Fibroblast of upper back skin (primary cell): ENCODE measurements at places on chromosomes 5 and 9.

DNA sequence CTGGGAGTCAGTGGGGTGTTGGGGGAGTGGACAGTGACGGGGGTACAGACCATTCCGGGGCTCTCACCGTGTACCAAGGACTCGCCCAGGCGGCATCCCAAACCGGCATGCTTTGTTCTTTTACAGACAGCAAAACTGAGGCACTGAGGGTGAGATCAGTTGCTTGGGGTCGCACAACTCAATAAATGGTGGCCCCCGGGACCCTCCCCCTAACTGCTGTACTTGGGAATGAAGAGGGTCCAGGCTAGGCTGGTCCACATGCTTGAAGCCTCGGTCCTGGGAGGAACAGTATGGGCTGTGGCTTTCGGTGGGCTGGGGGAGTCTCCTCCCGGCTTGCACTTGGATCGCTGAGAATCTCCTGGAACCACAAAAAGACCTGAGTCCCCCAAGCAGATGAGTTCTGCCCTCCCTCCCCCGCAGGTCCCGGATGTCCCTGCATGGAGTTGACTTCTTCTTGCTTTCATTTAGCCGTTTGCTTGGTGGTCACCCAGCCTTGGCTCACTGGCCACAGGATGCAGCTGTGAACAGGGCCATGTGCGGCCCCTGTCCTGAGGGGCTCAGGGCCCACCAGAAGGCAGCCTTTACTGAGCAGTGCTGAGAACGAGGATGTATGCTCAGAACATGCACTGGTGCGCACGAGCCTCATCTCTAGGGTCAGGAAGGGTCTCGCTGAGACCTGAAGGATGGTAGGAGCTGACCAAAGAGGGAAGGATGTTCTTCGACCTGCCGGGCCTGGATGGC lies 4.2 kb downstream of the LAMC3 start:
- no peak for DNase-seq

- DNase-seq, result no peak
These were observed 61.2 kb downstream of the CMYA5 start for GRCh38 chr5:79750611-79751510.

- DNase-seq, result no peak
These were observed 251.0 kb downstream of the LRRC70 start for GRCh38 chr5:62829604-62829986.

GRCh38 chr5:101136454-101136853 lies 233.4 kb upstream of the ST8SIA4 start:
- DNase-seq, result no peak

- DNase-seq, result no peak
These were observed 333.7 kb downstream of the CWC27 start for GRCh38 chr5:65102371-65102975.

GRCh38 chr5:77871946-77872345 lies 95.8 kb upstream of the TBCA start:
- DNase-seq, result no peak

GRCh38 chr9:128026255-128026772 lies 40.8 kb downstream of the NAIF1 start:
- DNase-seq, result no peak

DNA sequence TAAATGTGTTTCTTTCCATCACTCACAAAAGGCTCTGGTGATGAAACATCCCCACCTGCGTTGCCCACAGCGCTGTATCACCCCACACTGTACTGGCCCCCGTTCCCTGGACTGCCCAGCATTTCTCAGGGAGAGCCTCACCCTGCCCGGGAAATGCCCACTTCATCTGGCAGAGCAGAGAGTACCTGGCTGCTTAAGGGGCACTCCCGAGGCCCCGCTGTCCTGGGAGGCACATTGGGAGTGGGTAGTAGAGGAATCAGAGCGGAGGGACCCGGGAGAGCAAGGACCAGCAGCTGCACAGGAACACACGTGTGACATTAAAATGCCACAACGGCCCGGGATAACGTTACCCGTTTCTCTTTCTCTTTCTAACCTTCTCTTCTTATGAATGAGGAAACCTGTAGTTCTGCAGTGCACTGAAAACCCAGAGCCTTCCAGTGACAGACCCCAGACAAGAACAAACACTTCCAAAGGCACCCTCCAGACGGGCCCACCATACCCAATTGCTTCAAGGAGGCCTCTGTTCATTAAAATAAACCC lies 110.0 kb downstream of the ROR2 start:
- no peak for DNase-seq

GRCh38 chr9:92657296-92658094 lies 12.4 kb downstream of the IPPK start:
- no peak for DNase-seq

- DNase-seq, result no peak
These were observed 3.3 kb upstream of the SLC6A3 start for GRCh38 chr5:1448511-1449011.

- no peak for DNase-seq
These were observed 205.1 kb downstream of the RAB3C start for GRCh38 chr5:58787987-58788386.

GRCh38 chr9:72775570-72775969 lies 177.3 kb downstream of the ALDH1A1 start:
- DNase-seq, result no peak

DNA sequence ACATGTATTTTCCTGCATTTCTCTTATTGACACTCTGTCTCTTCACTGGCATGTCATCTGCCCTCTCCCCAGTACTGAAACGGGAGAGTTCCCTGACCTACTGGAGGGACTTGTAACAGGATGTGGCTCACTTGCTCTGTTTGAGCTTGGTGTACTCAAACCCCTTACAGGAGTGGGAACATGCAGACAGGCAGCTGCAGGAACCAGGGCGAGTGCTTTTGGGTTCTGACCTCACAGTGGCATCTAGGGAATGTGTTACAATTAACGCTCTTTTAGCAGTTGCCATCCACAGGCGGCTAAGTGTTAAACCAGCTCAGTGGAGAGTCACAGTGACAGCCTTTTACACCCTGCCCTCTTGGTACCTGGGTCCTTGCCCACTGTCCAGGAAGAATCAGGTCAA lies 300.3 kb upstream of the GRAMD2B start:
- DNase-seq, result no peak

- DNase-seq, result no peak
These were observed 470 bp upstream of the SLC22A5 start for GRCh38 chr5:132369007-132369473.

DNA sequence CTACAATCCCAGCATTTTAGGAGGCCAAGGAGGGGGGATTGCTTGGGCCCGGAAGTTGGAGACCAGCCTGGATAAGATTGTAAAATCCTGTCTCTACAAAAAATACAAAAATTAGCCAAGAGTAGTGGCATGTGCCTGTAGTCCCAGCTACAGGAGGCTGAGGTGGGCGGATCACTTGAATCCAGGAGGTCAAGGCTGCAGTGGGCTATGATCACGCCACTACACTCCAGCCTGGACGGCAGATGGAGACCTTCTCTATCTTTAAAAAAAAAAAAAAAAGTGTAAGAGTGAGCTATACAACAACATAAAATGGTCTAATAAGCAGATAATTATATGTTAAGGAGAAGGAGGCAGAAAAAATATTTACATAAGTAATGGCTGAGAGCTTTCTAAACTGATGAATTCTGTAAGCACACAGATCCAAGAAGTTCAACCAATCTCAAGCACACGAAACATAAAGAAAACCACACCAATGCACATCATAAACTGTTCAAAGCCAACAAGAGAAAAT lies 23.0 kb downstream of the CDC14B start:
- no peak for DNase-seq

DNA sequence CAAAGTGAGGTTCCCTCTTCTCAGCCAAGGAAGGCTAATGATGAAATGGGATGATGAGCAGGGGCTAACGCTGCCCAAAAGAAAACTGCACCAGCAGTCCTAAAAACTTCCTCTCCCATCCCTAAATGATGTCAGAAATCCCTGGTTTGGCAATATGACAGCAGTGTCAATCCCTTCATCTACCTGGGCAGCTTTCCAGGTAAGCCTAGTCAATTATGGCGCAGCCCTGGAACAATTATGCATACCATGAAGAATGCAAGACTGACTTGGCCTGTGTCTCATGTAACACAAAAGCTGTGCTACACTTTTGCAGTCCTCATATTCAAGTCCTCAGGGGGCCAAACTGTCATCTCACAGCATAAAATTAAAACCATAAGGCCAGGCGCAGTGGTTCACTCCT lies 7.0 kb downstream of the DMGDH start:
- DNase-seq, result peak; percentile 54

DNA sequence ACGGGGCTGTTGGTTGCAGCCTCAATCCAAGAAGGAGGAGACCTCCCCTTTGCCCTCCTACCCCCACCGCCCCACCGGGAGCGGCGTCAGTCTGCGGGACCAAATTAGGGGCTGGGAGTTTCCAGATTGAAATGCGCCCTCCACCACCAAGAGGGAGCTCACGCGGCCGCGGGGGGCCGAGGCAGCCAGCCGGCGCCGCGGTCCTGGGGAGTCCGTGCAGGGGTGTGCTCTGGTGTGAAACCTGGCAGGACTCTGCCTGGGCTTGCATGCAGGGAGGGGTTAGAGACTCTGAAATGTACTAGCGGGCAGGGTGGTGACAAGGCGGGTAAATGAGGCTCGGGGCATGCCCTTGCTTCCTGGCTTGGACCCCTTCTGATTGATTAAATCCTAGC lies 989 bp upstream of the FBN2 start:
- DNase-seq, result peak; percentile 47

DNA sequence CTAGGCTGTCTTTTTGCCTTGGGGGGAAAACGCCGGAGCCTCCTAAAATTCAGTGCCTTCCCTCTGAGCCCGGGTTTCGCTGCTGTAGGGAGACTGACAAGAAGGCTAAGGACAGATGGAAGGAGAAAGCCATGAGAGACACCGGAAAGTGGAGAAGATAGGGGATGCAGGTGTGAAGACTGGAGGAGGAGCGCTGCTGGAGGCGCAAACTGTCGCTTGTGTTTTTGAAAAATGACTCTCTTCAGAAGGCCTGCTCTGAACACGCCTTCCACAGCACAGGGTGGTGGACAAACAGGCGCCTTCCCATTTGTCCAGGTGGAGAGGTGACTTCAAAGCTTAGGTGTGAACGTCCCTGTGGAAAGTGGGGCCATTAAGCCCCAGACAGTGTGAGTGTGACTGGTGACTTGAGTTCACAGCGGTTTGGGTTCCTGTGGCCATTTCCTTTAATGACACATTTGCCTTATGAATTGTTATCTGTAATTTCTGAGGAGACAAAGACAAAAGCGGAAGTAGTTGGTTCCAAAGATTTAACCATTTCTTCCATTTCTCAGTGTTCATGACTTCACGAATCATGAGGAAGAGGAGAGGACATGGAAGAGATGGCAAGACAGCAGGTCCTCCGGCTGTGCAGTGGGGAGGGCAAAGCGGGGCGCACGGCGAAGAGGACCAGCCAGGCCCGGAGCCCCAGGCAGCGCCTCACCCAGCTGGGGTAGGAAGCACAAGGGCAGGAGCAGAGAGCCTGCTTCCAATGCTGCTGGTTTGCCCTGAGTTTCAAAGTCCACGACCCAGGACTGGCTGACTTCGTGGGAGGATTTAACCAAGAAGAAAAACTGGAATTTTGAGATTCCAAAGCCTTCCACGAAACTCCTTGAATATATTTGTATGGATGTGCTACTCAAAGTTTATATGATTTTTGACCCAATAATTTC lies 27.8 kb upstream of the SEMA4D start:
- DNase-seq, result no peak

DNA sequence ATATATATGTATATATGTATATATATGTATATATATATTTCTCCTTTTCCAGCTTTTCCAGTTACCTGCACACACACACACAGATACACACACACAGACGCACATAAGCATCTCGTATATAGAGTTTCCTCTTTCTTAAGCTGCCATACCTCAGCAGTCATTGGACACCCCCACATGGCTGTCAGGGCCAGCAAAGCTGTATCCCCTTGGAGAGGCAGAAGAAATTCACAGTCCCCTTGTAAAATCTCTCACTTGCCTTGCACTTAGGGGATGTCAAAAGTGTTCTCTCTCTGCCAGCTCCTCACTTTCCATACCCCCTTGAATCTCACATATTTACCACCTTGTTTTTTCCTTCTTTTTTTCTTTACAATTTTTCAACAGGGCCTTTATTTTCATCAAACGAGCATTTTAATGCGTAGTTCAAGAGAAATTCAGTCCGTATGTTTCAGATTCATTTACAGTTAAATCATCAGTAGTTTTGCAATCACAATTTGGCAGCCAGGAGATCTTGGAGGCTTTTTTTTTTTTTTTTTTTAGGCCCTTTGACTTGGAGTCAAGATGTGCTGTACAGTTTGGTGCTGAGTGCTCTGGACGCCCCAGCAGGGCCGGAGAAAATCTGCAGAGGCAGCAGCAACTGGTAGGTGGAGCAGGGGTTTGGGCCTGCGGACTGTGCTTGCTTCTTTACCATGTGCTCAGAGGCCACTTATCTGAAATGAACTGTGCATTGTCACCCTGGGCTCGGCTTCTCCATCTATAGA lies 244.9 kb upstream of the KLF4 start:
- peak; percentile 94 for DNase-seq

DNA sequence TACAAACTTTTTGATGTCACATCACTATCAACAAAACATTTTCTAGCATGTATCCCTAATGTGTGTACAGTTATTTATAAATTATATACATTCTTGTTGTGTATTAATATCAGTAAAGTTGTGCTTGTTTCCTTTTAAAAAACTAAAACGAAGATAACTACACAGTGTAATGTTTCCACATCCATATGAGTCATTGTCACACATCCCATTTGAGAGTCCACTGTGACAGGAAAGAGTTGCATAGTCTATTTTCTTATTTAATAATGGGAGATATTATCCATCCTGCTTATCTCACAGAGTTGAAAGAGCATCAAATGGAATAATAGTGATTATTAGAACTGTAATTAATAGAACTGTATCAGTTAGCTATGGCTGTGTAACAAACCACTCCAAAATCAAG lies 434.0 kb upstream of the CLINT1 start:
- no peak for DNase-seq

DNA sequence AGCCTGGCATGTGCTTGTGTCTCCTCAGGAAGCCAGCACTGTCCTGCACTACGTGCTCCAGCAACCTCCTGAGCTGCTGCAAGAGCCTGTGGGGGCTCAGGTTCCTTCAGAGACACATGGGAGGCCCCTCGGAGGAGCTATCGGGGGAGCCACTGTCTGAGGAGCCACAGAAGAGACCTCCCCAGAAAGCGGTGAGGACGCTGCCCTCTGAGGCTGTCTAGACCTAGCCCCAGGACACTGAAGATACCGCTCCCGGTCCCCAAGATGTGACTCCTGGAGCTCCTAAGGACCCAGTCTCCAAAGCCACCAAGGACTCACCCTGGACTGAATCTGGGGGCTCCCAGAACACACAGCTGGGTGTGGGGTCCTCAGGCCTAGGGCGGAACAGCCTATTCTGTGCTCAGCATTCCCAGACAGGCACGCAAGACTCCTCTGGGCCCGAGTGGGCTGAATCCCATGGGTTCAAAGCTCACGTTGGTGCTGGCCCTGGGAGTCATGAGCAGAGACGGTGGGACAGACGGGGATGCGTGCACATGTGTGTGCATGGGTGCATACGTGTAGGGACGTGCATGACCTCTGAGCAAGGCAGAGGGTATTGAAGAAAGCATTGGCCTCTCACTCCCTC lies 50.0 kb downstream of the HRH2 start:
- DNase-seq, result no peak

DNA sequence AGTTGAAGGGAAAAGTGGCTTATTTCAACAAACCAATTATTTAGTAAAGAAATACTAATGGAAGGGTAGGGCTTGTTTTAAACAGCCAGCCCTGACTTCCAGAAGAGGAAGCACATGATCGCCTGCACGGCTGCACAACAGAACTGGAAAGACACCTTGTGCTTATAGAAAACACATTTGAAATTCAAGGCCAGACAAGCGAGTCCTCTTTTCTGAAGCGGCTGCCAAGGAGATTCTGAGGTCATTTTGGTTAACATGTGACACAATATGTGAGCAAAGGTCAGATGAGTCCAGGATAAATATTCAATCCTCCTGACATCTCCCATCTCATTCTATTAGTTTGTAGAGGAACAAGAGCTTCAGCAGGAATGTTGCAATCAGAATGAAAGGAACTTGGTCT lies 461.4 kb upstream of the ST8SIA4 start:
- DNase-seq, result peak; percentile 25

GRCh38 chr5:160197341-160198144 lies 31.8 kb upstream of the FABP6 start:
- DNase-seq, result peak; percentile 85
